ENCODE measurements at places on chromosomes 7 and 10.

GRCh38 chr10:86712317-86712707 lies 44.0 kb downstream of the LDB3 start:
- peak; percentile 15 for DNase-seq

DNA sequence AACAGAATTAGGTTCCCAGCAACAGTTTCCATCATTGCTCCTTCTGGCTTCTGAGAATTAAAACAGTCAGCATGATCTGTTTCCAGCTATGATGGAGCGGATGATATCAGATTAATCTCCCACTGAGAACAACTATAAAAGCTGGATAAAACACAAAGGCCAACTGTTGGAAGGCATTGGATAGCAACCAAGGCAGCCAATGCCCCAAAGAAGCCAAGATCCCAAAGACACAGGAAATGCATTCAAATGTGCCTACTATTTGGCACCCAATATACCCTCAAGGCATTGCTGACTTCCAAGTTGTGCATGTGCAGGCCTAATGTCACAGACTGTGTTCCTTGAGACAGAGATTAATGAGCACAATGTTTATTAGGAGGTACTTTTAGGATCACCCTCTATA lies 259.3 kb downstream of the ARHGAP12 start:
- no peak for DNase-seq

DNA sequence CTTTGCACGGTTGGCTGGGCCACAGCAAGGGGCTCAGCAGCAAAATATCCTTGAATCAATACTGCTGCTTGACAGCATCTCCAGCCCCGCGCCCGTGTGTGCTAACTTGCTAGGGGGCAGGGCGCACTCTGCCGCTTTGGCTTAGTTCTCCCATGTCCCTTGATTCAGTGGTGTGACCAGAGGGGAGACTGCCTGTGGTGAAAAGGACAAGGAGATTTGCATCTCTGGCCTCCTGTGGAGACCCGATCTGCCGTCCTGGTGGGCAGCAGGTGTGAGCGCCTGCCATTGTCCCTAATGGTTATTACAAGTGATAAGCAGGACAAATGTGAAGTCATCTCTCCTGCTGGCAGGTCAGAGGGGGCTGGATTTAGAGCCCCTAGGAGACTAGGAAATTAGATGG lies 500.2 kb upstream of the GALNT17 start:
- no peak for DNase-seq

DNA sequence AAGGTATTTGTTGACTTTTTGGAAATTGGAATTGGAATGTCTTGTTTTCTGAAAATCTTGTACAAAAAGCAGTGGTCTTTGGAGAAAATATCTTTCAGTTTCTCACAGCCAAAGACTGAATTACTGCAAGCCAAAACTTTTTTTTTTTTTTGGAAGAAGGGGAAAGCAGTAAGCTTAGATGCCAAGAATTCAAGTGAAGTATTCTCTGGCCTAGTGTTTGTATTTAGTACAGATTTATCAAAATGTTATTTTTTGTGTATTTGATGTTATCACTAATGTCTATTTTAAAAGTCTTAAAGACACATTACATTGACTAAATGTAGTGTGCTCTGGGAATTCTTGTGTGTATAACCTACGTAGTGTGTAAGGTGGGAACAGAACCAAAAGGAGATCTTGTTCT lies 6.2 kb downstream of the TET1 start:
- no peak for DNase-seq

GRCh38 chr7:129258649-129259389 lies 34.0 kb downstream of the AHCYL2 start:
- peak; percentile 13 for DNase-seq

GRCh38 chr10:44607116-44607515 lies 222.2 kb upstream of the CXCL12 start:
- DNase-seq: no peak

GRCh38 chr10:636016-636730 lies 53.3 kb downstream of the DIP2C start:
- DNase-seq: no peak

- DNase-seq: no peak
Observed at GRCh38 chr10:89679986-89680385, 21.4 kb upstream of the KIF20B start.

DNA sequence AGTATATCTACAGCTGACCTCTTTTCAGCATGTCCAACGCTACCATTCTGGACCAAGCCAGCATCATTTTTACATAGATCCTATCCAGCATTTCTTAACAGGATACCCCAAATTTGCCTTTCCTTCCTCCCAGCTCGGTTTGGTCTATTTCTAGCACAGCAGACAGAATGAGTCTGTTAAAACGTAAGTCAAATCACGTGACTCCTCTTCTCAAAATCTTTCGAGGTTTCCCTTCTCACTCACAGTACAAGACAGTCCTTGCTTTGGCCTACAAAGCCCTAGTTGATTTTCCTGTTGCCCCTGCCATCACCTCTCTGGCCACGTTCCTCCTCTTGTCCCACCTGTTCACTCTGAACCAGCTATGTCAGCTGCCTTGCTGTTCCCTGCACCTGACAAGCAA lies 711.7 kb downstream of the SORCS3 start:
- no peak for DNase-seq

DNA sequence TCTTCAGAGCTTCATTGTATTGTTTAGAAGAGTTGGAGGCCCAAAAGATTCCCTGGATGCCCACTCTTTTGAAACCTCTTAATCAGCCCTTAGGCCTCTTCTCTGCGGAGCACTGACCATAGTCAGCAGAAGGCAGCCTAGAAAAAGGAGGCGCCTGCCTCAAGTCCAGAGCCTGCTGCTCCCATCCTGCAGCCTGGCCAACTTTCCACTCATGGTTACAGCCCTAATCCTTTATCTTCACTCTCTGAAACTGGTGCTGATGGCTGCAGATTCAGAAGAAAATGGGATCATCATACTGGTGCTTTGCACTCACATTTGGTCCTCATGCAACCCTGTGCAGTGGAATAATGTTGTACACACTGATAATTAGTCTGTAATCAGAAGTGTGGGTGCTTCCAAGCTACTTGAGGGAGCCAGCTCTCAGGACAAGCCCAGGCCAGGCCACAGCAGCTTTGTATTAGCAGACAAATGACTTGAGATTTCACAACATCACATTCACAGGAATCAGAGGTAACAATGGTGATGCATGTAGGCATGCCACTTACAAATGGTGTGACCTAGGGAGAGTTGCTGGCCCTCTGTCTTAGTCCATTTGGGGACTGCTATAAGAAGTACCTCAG lies 272.9 kb downstream of the GALNT17 start:
- no peak for DNase-seq

- no peak for DNase-seq
Observed at GRCh38 chr10:124737221-124737620, 7.0 kb downstream of the FAM53B start.

DNA sequence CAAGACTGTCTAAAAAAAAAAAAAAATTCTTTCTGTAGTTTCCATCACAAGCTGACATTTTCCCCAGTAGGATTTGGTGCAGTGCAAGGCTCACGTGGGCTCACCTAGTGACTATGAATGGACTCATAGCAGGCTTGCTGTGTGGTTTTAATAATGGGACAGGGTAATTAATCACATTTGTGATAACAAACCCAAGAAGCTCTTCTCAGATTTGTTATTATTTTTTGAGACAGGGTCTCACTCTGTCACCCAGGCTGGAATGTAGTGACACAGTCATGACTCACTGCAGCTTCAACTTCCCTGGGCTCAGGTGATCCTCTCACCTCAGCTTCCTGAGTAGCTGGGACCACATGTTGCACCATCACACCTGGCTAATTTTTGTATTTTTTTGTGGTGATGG lies 40.0 kb downstream of the NACAD start:
- no peak for DNase-seq

- no peak for DNase-seq
Observed at GRCh38 chr7:81170291-81170690, 251.4 kb upstream of the SEMA3C start.

GRCh38 chr7:94588075-94588474 lies 67.9 kb downstream of the SGCE start:
- DNase-seq: no peak

DNA sequence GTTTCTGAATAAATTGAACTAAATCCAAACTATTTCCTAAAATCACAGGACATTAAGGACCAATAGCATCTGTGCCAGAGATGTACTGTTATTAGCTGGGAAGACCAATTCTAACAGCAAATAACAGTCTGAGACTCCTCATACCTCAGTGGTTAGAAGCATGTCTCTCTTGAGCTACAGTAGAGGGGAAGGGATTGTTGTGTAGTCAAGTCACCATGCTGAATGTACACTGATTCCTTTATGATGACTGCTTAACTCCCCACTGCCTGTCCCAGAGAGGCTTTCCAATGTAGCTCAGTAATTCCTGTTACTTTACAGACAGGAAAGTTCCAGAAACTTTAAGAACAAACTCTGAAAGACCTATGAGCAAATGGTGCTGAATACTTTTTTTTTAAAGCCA lies 13.9 kb downstream of the MEST start:
- DNase-seq: no peak

GRCh38 chr10:22335173-22335933 lies 9.9 kb upstream of the SPAG6 start:
- DNase-seq: peak; percentile 83

DNA sequence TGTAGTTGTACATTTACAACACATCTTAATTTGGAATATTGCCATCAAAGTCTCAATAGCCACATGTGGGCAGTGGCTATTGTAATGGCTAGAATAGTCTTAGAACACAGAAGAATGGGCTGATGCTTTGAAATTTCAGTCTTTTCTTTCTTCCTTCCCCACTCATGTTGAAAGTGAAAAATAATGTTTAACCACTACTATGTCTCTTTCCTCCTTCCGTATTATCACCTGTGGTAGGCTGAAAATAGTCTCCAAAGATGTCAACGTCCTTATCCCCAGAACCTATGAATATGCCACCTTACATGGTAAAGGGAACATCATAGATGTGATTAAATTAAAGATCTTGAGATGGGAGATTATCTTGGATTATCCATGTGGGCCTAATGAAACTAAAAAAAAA lies 154.0 kb downstream of the SUGCT start:
- no peak for DNase-seq

GRCh38 chr10:132065491-132066105 lies at the start of gene JAKMIP3:
Gene JAKMIP3 (plus strand): TSS chr10:132065946. CDS start chr10:132104809, 38,863 bp downstream.
- peak; percentile 6 for DNase-seq

DNA sequence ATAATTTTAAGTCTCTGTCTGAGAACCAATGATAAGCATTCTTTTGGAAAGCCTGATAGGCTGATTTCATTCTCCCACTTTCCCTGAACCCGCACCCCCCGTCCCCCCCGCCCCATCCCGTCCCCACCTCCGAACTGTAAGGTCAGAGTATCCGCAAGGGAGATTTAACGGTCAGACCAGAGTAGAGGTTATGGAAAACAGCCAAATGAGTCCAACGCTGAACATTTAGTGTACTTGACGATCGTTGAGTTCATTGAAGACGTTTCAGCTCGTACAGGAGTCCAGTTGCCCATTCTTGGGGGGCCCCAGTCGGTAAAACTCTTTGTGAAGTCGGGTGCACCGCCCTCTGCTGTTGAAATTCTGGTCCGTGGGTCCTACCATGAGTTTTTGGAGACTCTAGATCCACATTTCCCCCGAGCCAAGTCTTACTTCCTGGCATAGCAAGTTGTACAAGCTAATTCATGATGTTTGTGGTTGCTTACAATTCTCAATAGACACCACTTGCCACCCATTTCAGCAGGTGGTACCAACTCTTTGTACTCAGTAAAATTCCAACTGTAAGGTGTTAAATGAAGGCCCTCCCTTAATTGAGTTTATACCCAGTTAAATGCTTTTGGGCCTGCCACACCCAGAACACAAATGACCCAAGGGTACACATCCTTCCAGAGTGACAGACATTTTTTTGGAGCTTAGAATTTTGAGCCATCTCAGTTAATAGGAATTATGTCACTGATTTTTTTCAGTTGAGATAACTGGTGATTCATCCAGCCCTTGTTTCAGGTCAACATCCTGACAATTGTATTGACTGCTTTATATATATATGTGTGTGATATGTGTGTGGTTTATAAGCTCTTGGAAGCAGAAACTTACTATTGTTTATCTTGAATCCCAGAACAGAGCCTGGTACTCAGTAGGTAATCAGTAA lies 1.2 kb downstream of the MARCHF5 start:
- DNase-seq: peak; percentile 84

- no peak for DNase-seq
Observed at GRCh38 chr10:125221716-125222115, 61.4 kb upstream of the CTBP2 start.

- DNase-seq: no peak
Observed at GRCh38 chr7:69177461-69177861, 420.8 kb upstream of the AUTS2 start.

- DNase-seq: no peak
Observed at GRCh38 chr7:85469446-85470010, 282.7 kb upstream of the SEMA3D start.

DNA sequence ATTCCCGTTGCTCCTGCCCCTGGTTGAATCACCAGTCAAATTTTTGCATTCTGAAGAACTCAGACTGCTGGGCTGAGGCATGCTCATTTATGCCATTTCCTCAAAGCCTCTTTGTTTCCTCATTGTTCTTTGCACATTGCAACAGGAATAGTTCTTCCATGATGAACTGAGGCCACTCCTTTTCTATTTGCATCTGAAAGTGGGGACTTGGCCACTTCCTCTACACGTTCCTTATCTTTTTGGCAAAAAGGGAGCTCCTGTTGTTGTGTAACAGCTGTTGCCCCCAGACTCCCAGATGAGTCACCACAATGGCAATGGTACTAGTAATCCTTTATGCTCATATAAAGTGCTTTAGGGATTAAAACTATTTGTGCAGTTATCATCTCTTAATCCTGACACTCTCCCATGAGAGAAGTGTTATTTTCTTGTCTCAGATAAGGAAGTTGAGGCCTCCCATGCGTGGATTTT lies 20.1 kb upstream of the ITPRID1 start:
- DNase-seq: peak; percentile 3

DNA sequence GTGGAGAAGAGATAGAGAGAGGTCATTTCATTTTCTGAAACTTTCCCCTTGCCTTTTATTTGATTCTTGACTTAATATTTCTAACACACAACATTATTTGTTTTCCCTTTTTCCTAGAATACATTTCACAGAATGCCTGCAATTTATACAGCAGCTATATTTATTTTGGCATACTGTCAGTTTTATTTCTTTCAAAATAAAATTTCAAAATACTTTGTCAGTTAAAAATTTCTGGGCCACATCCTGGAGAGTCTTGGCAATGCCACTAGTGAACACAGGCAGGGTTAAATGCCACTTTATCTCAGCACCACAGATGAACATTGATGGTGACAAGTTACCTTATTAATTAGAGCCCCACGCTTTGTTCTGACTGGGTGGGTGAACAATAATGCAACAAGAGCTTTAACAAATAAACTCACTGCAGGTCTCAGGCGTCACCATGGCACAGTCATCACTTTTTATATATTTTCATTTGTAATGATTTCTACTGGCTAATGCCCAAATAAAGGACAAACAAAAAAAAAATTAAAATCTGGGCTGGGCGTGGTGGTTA lies 494.0 kb downstream of the KIF20B start:
- no peak for DNase-seq

GRCh38 chr10:70673043-70673928 lies 980 bp downstream of the ADAMTS14 start:
- DNase-seq: no peak

DNA sequence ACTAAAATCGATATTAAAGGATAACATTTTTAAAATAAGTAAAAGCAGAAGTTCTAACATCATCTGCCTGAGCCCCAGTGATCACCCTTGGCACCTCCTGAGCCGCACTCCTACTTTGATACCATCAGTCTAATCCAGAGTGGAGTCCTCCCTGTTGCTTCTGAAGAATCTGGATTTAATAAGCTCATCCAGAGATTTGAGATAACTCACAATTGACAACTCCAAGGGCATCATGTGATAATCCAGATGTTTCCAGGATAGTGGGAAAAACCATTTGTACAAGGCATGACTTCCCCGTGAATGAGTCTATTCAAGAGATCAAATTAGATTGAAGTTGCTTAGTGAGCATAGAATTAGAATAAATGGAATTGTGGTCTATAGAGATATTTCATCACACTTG lies 475.8 kb upstream of the C7orf33 start:
- DNase-seq: no peak
